ENCODE measurements at places on chromosomes 7 and 10. TPM values are rescaled to one million over a fixed set of nuclear protein-coding genes. Genes with fewer than 3 reads are reported as not detected.

The FAM25G gene
- total RNA-seq, result not detected

DNA sequence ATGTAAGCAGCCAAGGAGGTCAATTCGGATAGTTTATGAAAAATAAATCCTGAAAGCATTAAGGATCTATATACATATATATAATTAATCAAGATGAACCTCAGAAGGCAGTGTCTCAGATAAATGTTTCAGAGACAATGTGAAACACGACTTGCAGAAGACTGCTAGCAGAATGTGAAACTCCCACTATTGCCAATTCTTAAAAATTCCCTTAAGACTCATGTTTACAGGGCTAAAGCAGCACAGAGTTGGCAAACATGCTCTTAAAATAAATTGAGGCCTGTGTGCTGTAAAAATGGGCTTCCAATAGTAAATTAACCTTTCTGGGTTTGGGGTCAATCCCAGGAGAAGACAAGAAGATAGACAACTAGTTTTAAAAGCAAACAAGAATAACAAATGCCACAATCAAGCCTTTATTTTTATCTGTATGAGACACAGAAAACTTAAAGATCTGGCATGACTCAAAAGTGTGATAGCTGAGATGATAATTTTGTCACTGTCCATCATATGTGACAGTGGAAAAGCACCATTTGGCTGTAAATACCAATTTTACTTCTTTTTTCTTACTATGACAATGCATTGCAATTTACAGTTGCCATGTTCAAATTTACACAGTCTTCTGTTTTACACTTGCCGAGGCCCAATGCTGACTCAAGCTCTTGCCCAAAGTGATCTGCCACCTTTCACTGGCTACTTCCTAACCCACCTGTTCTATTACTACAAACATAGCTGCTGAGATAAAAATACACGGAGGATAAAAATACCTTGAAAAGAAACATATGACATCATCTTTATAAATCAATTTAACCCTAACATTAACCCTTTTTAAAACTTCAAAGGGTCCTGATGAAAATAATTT is 78.6 kb downstream of the CHCHD3 start:
- no peak for DNase-seq
- peaks cover 30% of the 10 kb centered on the region for H3K4me1 ChIP-seq
- no peaks in the 10 kb centered on the region for H3K27me3 ChIP-seq
- H3K36me3 ChIP-seq, result no peaks in the 10 kb centered on the region

DNA sequence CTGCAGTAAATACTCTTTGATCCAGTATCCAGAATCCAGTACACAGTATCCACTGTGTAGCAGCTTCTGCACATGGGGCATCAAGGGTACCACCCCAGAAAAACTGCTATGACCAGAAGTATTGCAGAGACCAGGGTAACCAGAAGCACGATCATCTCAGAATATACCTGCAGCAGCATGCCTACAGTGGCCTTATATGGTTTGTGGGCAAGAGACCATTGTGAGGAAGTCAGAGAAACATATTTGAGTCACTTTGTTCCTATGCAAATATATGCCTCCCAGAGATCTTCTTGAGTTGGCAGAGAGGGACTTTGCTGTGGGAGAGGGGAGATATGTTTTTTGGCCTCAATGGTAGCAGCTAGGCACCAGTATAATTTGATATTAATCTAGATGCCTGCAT is 206.4 kb upstream of the LRRTM3 start:
- H3K27me3 ChIP-seq, result no peaks in the 10 kb centered on the region
- H3K27ac ChIP-seq, result no peak overlapping the region
- no peaks in the 10 kb centered on the region for H3K36me3 ChIP-seq
- DNase-seq, result no peak

GRCh38 chr7:47443049-47443448 is 138.9 kb downstream of the TNS3 start:
- no peak for DNase-seq
- H3K4me3 ChIP-seq, result no peak overlapping the region
- H3K36me3 ChIP-seq, result no peaks in the 10 kb centered on the region
- no peaks in the 10 kb centered on the region for H3K4me1 ChIP-seq
- H3K27me3 ChIP-seq, result no peaks in the 10 kb centered on the region

The PIP gene
- not detected for total RNA-seq

DNA sequence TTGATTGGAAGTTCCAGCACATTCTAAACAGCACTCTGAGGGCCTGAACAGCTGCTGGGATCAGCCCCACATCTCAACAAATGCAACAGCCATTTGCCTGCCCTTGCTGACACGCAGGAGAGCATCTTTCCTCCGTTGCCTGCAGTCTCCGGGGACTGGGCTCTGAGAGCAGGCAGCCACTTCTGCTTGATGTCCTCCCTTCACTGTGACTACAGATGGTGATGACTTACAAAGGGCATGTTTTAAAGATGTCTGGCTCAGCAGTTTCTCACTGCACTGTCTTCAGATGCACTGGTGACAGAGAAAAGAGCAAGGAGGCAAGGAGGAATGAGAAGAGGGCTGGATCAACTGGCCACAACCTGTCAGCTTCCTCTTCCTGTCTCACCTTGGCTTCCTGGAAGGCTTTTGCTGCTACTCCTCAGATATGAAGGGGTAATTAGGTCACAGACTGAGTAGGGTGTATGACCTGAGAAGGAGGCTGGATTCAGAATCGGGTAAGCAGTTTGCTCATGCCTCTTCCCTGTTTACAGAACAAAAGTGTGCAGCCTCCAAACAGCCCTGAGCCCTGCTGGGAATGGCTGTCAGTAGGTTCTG is 143.5 kb upstream of the GHITM start:
- no peak overlapping the region for H3K27ac ChIP-seq
- no peak for DNase-seq
- H3K4me1 ChIP-seq, result no peaks in the 10 kb centered on the region
- H3K36me3 ChIP-seq, result no peaks in the 10 kb centered on the region
- no peak overlapping the region for H3K4me3 ChIP-seq

The DGKB gene
- total RNA-seq, result 11.5 TPM

DNA sequence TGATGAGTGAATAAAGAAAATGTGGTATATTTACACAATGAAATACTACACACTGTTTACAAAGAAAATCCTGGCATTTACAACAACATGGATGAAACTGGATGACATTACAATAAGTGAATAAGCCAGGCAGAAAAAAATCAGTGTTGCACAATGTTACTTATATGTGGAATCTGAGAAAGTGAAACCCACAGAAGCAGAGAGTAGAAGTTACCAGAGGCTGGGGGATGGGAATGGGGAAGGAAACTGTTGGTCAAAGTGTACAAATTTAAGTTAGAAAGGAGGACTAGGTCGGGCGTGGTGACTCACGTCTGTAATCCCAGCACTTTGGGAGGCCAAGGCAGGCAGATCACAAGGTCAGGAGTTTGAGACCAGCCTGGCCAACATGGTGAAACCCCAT is 538.5 kb upstream of the MKI67 start:
- H3K4me3 ChIP-seq, result no peak overlapping the region
- no peak for DNase-seq

The ZNF804B gene
- not detected for total RNA-seq

GRCh38 chr7:68787566-68787965 is 810.7 kb upstream of the AUTS2 start:
- no peaks in the 10 kb centered on the region for H3K27me3 ChIP-seq
- H3K27ac ChIP-seq, result no peak overlapping the region
- DNase-seq, result no peak
- no peaks in the 10 kb centered on the region for H3K4me1 ChIP-seq
- H3K36me3 ChIP-seq, result no peaks in the 10 kb centered on the region

DNA sequence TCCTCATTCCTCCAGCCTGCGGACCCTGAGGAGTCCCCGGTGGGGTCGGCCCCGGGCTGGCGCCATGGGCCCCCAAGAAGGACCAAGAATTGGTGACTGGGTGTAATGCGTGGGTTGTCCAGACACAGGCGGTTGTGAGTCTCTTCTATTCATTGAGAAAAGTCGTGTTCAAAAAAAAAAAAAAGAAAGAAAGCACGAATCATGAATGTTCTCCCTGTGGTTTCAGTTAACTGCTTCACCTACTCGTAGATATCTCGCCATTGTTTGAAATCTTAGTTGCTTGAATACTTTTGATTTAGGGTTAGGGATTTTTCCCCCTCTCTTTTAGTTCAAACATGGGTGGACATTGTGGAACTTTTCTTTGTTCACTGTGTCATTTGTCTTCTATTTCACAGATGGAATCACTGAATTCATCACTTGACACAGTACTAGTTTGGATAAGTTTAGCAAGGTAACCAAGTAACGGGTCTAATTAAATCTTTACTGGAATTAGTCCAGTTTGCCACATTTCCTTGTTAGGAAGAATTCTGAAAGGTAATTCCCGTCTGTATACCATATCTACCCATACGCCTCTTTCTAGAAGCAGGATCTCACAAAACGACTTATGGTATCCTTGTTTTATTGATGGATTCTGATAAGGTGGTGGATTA is 775 bp downstream of the STARD3NL start:
- H3K27ac ChIP-seq, result no peak overlapping the region
- no peaks in the 10 kb centered on the region for H3K36me3 ChIP-seq
- no peaks in the 10 kb centered on the region for H3K27me3 ChIP-seq
- peak overlapping the region; percentile 75 for H3K4me3 ChIP-seq
- no peak for DNase-seq

The PON3 gene
- 2.5 TPM for total RNA-seq

- peaks cover 23% of the 10 kb centered on the region for H3K27me3 ChIP-seq
- H3K36me3 ChIP-seq, result no peaks in the 10 kb centered on the region
- DNase-seq, result peak; percentile 75
Observed at GRCh38 chr7:78020136-78020873, 221.7 kb downstream of the PHTF2 start.

DNA sequence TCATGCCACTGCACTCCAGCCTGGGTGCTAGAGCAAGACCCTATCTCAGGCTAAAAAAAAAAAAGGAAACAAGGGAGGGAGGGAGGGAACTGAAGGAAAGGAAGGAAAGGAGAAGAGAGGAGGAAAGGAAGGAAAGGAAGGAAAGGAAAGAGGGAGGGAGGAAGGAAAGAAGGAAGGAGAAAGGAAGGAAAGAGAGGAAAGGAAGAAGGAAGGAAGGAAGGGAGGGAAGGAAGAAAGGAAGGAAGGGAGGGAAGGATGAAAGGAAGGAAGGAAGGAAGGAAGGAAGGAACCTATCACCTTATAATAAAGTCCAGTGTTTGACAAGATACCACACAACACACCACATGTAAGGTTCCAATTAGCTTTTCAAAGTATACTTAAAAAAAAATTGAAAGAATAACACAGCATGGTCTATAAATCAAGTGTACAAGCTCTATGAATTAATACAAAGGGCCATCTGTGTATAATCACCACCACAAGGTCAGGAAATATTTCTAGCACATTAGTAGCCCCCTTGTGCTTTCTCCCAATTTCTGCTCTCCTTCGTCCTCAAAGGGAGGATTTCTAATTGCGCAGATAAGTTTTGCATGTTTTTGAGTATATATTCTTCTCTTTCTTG is 26.4 kb downstream of the RNF216 start:
- no peak overlapping the region for H3K4me3 ChIP-seq
- no peaks in the 10 kb centered on the region for H3K27me3 ChIP-seq
- H3K36me3 ChIP-seq, result peaks cover 15% of the 10 kb centered on the region
- DNase-seq, result no peak
- no peaks in the 10 kb centered on the region for H3K4me1 ChIP-seq

- H3K27me3 ChIP-seq, result peaks cover 4% of the 10 kb centered on the region
- peak; percentile 78 for DNase-seq
- peak within 1 kb of the TSS; percentile 80 for H3K4me3 ChIP-seq
- no peak within 1 kb of the TSS for H3K27ac ChIP-seq
Observed at GRCh38 chr7:94394437-94395140, at the start of gene COL1A2. Gene COL1A2, plus strand, starts transcription at chr7:94394895. Its CDS starts 137 bp downstream, at chr7:94395032.

DNA sequence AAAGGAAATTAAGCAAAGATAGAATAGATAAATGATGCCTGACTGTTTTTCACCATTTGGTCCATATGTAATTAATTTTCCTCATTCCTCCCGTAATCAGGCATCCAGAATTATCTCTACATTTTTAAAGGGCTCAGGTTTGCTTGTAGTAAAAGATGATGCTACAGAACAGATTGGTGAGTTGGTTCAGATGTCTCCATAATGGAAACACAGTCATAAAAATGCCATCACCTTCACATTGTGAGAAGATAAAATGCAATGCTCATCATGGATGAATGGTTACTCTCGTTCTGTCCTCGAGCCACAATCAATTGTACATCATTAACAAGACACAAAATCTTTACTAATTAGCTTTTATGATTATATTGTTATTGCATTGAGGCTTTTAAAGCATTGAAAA is 64.9 kb upstream of the CELF2 start:
- no peak overlapping the region for H3K4me3 ChIP-seq
- H3K36me3 ChIP-seq, result no peaks in the 10 kb centered on the region
- DNase-seq, result no peak
- H3K4me1 ChIP-seq, result no peaks in the 10 kb centered on the region

- H3K4me3 ChIP-seq, result no peak overlapping the region
- H3K27me3 ChIP-seq, result no peaks in the 10 kb centered on the region
- no peaks in the 10 kb centered on the region for H3K4me1 ChIP-seq
- H3K27ac ChIP-seq, result no peak overlapping the region
Observed at GRCh38 chr10:436911-437665, 252.4 kb downstream of the DIP2C start.

The ZNF488 gene
- 5.2 TPM for total RNA-seq

The TMEM176A gene
- not detected for total RNA-seq

The TMEM178B gene
- 9.4 TPM for total RNA-seq

- H3K4me1 ChIP-seq, result no peaks in the 10 kb centered on the region
- 0 out of 2 replicates have a peak, but pooled peaks cover under 1% of the 10 kb centered on the region for H3K27me3 ChIP-seq
- no peak overlapping the region for H3K4me3 ChIP-seq
- H3K27ac ChIP-seq, result no peak overlapping the region
- H3K36me3 ChIP-seq, result no peaks in the 10 kb centered on the region
Observed at GRCh38 chr7:390761-391410, 100.9 kb downstream of the FOXL3 start.

The SMKR1 gene
- total RNA-seq, result not detected

DNA sequence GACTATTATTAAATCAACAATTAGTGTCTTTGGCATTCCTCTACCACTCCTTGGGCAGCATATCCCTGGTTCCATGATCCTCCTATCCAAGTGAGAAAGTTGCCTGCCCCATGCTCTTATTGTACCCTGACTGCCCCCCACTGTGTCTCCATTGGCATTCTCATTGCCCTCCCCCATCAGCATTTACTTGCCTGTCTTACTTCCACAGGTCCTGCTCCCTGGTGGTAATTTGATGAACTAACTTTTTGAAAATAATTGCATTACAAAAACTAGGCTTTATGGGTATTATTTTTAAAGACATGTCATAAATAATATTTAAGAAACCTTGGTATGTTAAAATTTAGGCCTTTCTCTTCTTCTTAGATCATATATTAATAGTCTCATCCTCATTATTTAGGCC is 346.4 kb downstream of the PCLO start:
- peaks cover 29% of the 10 kb centered on the region for H3K4me1 ChIP-seq
- H3K27ac ChIP-seq, result no peak overlapping the region
- H3K4me3 ChIP-seq, result no peak overlapping the region
- H3K36me3 ChIP-seq, result no peaks in the 10 kb centered on the region

The KCNH2 gene
- 14.7 TPM for total RNA-seq

The SDK1 gene
- 5.1 TPM for total RNA-seq

GRCh38 chr10:18616337-18616736 is 35.0 kb downstream of the NSUN6 start:
- H3K27ac ChIP-seq, result no peak overlapping the region
- H3K27me3 ChIP-seq, result no peaks in the 10 kb centered on the region
- DNase-seq, result no peak
- peaks cover 5% of the 10 kb centered on the region for H3K36me3 ChIP-seq
- H3K4me3 ChIP-seq, result no peak overlapping the region
- no peaks in the 10 kb centered on the region for H3K4me1 ChIP-seq
